ENCODE measurements at places on chromosomes 6 and 20.

DNA sequence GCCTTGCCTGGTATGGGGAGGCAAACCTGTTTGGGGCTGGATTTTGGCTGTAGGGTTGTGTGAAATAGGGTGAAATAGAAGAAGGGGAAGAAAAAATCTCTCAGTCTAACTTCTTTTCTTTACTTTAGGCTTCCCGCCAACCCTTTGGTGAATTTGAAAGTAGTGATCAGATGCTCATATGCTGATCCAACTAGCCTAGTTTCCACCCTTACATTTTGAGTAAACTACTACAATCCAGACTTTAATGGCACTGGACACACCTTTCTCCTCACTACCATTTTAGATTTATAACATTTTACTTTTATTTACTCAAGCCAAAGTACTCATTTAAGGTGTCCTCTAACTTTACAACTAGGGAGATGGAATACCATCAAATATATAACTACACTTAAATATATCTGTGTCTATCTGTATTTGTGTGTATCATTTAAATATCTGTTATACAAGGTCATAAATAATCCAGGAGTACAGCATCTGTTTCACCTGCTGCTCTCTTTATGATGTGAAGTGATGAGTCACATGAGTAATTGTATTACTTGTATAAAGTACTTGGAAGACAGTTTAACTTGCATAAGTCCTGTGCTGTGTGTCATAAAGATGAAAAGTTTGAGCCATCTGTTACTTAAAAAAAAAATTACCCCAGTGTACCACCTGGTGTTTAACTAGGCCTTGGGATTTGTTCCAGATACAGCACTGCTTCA lies 172.1 kb downstream of the CDKAL1 start:
- DNase-seq = no peak

- no peak for DNase-seq
Measured at GRCh38 chr6:9086331-9086730, 651.0 kb upstream of the SLC35B3 start.

DNA sequence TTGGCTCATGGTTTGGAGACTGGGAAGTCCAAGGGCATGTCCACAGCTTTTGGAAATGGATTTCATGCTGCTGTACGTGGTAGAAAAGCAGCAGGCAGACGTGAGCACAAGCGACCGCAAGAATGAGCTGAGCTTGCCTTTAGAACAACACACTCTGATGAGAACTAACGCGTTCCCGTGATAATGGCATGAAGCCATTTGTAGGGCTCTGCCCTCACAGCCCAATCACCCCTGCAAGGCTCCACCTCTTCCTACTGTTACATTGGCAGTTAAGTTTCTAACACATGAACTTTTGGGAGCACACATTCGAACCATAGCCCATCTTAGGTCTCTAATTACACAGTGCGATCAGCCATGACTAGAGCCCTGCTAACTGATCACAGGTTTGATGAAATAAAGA lies 107.5 kb upstream of the TMEM170B start:
- no peak for DNase-seq

DNA sequence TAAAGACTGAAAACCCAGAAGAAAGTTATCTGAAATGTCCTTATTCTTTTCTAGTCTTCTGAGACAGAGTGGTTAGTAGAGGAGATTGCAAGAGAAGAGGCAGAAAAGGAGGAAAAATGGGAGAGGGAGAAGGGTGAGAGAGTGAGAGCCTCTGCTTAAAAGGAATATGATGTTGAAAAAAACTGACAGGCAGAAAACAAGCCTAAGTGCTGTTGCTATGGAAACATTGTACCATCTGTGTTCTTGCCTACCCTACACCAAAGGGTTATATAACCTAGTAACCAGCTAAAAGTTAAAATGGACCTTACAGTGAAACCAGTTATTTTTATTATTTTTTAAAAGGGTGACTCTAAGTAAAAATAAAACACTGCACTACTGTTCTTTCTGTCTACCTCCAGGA lies 28.3 kb upstream of the SH3BGRL2 start:
- DNase-seq = no peak

- peak; percentile 76 for DNase-seq
Measured at GRCh38 chr20:11217326-11218172, 543.8 kb upstream of the JAG1 start.

DNA sequence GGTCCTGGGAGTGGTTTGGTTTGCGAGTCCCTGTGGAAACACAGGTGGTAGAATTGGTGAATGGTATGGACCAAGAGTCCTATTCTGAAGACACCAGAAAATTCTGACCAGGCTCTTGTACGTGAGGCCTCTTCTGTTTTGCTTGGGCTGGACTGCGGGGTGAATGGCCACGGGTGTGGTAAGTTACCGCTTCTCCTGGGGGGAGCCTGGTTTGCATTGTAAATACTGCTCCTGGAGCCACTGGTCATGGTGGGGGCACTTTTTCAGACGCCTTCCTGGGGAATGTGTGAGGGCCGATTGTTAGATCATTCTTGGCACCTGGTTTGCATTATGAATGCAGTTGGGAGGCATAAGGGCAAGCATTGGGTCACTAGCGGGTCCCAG lies 25.4 kb upstream of the EPB41L1 start:
- no peak for DNase-seq

- no peak for DNase-seq
Measured at GRCh38 chr6:13294499-13295069, 33.8 kb downstream of the TBC1D7 start.

GRCh38 chr6:20148433-20148832 lies 63.8 kb downstream of the MBOAT1 start:
- no peak for DNase-seq

All from SK-N-MC (cell line).